ENCODE measurements at places on chromosomes 6 and 20.
A peak's percentile ranks its signal among the peaks of the same experiment; 100 is the strongest.

DNA sequence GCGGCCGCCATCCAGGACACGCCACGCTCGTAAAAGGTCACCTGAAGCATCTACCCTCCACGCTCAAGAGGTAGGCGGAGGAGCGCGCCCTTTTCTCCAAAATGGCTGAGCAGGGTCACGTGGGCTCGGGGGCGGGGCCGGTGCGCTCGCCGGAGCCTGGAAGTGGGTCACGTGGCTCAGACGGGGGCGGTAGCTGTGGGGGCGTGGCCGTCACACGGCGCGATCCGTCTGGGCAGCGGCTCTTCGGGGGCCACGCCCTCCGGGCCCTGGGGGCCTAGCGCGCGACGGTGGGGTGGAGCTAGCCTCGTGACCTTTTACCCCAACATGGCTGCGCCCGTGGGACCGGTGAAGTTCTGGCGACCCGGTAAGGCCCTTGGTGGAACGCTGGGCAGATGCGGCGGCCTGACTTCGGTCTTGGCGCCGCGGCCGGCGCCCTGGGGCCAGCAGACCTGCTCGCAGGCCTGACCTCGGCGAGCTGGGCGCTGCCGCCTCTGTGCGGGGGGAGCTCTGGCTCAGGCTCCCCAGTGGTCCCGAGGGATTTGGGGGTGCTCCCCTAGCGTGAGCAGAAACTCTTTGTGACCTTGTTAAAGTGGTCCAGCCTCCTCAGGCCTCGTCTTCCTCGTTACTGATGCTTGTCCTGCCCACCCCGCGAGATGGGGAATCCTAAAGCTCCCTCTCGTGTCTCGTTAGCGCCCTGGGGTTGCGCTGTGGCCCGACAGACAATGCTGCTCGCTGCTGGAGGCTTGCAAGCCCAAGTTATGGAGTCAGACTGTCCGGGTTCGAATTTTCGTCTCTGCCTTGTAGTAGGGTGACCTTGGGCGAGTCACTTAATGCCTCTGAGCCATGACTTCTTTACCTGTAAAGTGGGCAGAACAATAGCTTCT is at the start of gene DHX35:
Gene DHX35, plus strand, starts transcription at position 301 of the 884 bp plus-strand sequence. Its CDS starts 24 bp downstream, at position 325.
- peak; percentile 74 for DNase-seq

DNA sequence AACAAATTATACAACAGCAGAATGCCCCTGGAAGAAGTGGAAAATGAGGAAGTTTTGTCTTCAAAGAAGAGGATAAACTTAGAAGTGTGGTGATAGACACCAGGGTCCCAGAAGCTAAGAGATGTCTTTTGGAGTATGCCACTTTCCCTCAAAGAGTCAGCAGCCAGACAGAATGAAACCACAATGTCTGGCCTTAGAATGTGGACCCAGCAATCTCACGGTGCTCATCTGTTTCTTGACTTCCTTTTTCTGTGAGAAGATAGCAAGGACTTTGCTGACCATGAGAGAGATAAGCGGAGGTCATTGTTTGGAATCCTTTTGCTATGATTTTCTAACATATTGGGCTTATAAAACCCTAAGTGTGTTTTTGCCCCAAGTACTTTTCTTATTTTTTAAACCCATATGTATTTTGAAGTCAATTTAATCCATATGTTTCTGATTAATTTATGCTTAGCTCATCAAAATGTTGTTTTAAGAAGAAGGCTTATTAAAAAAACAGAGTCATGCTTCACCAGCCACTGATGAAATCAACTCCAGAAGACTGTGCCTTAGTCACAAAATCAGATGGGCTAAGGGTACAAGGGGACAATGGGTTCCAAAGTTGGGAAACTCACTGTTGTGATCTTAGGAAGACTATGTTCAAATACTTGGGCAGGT is 451.2 kb upstream of the JAG1 start:
- DNase-seq: no peak

- no peak for DNase-seq
These were observed at the start of gene EEF1A2 for GRCh38 chr20:63498960-63499337. Gene EEF1A2 (minus strand): TSS chr20:63499083. CDS start chr20:63497763, 1,320 bp downstream.

GRCh38 chr6:119174879-119175817 is 96.7 kb upstream of the FAM184A start:
- DNase-seq: no peak

- DNase-seq: no peak
These were observed 96.3 kb downstream of the ASXL1 start for GRCh38 chr20:32454164-32455145.

GRCh38 chr20:23318347-23318746 is 32.2 kb upstream of the NXT1 start:
- no peak for DNase-seq

DNA sequence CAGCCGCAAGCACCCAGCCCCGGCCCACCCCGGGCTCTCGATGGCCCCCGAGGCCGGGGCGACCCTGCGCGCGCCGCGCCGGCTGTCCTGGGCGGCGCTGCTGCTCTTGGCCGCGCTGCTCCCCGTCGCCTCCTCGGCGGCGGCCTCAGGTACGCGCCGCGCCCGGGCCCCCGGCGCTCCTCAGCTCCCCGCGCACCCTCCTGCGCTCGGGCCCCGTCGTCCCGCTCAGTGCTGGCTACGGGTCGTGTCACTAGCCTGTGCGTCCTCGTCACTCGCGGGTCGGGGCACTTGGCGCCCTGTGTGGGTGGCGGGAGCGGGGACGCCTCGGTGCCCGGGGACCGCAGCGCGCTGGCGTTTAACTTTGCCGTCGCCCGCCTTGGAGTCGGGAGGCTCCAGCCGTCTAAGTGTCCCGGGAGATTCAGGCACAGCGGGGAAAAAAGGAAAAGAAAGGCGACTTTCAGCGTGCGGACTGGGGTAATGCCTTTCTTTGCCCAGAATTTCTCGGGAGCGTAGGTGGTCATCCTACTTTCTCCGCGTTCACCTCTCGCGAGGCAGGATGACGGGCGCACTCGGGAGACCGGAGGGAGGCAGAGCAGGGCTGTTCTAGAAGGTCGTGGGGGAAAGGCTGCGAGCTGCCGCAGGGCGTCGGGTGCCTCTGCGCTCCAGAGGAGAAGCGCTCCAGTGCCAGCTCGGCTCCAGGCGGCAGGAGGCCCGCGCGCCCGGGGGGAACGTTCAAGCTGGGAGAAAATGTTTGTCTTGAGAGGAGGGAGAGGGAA is 545 bp downstream of the FNDC1 start:
- DNase-seq: no peak

- DNase-seq: no peak
These were observed 33.6 kb upstream of the GMPR start for GRCh38 chr6:16204653-16205376.

- DNase-seq: no peak
These were observed 2.8 kb upstream of the KCNQ2 start for GRCh38 chr20:63475209-63475608.

DNA sequence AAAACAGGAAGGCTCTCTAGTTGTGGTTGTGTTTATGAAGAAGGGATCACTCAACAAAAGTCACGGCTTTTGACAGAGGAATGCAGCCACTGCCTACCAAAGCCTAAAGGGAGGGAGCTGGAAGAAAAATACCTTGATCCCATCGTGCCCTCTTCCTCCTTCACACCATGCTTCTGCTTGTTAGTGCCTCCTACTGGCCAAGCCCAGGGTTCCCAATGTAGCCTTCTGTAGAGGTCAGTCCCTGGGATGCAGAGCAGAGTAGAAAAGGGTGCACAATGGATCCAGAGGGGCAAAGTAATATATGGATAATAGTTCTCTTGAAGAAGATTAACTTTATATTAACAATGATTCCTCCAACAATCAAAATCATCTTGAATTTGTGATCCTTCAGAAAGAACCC is 293.5 kb upstream of the FERMT1 start:
- DNase-seq: no peak

DNA sequence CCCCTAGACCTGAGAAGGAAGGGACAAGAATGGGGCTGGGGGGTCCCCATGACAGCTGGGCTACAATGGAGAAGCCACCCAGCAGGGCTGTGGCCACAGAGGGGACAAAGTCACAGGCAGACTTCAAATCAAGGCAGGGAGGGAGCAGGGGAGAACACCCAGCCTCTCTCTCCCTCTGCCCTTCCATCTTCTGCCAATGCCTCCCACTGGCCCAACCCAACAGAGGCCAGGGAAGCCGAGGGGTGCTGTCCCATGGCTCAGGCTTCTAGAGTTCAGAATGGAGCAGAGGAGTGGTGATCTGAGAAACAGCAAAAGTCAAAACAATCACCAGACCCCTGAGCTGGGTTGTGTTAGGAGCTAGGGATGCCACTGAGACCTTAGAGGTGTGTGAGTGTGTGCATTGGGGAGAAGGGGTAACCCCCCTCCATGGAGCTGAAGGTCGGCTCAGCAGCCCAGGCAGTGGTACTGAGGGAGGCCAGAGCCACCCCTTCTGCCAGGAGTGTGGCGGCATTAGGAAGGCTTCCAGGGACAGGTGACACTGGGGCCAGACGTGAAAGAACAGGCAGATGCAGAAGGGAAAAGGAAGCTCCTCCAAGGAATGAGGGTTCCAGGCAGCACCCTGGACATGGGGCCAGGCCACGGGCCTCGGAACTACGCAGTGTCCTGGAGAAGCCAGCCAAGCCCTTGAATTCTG is 12.0 kb downstream of the GLP1R start:
- no peak for DNase-seq

- no peak for DNase-seq
These were observed 525.3 kb upstream of the JARID2 start for GRCh38 chr6:14720411-14721102.

- peak; percentile 10 for DNase-seq
These were observed 231.9 kb downstream of the PKHD1 start for GRCh38 chr6:51855310-51856082.

DNA sequence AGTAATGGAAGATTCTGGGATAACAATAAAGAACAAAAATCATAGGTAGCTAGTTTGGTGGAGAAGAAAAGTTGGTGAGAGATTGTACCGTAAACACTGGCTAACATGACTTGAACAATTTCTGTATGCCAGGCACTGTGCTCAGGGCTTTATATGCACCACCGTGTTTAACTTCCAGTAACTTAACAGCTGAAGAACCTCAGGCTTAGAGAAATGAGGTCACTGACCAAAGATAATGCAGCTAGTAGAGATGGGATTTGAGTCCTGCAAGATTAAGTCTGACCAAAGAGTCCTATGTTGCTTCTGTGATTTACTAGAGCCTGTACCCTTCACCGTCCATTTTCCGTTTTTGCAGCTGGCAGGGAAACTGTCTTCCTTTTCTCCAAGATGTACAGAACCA is 2.7 kb downstream of the CSTF1 start:
- no peak for DNase-seq

DNA sequence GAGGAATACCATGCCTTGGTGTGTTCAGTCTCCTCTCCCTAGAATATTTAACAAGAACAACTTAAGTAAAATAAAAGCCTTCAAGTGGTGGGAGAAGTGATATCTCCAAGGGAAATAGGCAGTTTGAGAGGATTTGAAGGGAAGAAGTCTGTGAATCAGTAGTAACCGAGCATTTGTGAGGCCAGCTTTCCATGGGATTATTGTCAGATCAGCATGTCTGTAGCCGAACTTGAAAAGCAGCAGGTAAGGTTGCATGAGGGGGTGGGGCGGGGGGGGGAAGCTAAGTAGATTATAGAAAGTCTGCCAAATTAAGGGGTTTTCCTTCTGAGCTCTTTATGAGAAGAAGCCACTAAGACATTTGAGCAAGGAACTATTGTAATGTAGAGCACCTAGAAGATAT is 92.6 kb downstream of the GRIK2 start:
- no peak for DNase-seq

GRCh38 chr6:104606361-104606760 is 253.4 kb downstream of the HACE1 start:
- DNase-seq: no peak

DNA sequence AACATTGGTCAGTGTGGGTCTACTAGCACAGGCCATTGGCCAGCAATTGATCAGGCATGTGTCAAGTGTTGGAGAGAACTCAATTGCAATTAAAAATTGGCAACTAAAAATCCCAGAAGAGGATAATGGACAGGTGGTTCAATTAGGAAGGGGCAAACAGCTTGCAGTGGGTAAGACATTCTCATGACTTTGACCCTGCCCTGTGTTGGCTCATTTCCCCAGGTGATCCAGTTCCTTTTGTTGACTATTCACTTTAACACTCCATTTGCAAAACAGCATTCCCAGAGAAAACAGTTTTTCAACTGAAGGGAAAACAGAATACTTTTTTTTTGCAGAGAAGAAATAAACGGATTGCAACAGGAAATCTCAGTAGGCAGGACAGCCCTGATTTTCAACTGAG is 28.9 kb upstream of the SCGN start:
- no peak for DNase-seq

DNA sequence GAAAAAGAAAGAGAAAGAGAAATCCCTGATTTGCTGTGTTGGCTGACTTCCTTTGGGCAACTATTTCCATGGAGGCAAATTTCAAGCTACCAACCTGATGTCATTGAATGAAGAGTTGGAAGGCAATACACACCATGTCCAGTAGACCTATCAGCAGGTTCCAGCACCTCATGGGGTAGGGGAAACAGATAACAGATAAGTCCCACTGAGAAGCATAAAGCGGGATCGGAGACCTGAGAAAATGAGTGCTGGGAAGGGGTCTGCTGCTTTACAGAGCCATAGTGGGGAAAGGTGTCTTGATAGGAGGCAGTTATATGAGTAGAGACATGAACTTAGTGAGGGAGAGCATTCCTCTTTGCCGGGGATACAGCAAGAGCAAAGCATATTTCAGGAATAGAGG is 244.9 kb downstream of the PLCB1 start:
- no peak for DNase-seq

DNA sequence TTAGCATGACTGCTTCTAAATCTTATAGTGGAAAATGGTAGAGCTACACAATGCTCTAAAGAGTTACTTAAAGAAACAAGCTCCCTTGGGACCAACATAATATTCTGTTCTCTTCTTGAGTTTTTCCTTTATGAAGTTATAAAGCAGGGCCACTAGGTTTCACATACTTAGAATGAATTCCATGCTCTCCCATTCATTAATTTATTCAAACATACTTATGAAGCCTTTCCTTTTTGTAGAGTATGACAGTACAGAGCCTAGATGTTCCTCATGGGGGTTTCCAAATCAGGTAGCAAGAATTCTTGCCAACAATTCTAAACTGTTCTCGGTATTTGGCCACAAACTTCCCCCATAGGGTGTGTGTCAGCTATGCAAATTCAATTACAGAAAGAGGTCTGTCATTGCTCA is 20.6 kb upstream of the FABP7 start:
- no peak for DNase-seq

DNA sequence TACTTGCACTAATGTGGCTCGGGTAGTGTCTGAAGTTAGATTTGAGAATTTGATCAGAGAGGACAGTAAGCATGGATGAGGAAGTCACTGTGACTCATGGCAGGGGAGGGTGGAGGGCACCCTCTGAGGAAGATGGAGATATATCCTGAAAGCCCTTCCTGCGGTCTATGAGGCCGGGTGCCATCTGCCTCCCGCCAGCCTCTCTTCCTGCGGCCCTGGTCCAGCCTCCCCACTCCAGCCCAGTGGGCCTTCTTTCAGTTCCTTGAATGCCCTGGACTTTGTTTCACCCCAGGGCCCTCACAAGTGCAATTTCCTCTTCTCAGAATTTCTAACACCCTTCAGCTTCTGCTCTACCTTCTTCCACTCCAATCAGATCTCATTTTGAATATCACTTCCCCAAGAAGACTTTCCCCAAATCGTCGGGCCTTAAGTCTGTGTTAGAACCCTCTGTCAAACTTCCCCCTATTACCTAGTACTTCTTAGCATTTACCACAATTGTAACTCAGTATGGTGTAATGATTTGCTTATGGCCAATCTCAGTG is 20.2 kb upstream of the TNFAIP3 start:
- DNase-seq: no peak

GRCh38 chr6:4533576-4533975 is 242.6 kb upstream of the CDYL start:
- no peak for DNase-seq

GRCh38 chr6:22412994-22413393 is 116.2 kb upstream of the PRL start:
- DNase-seq: no peak

- DNase-seq: no peak
These were observed 93.3 kb downstream of the CAP2 start for GRCh38 chr6:17486680-17487079.

GRCh38 chr6:142155895-142156757 is 9.1 kb downstream of the VTA1 start:
- no peak for DNase-seq
